ENCODE measurements at places on chromosomes 16 and 17. TPM values are rescaled to one million over a fixed set of nuclear protein-coding genes. Genes with fewer than 3 reads are reported as not detected.
A peak's percentile ranks its signal among the peaks of the same experiment; 100 is the strongest.

Gene SRR
- total RNA-seq: 12.1 TPM

Gene CCL8
- not detected for total RNA-seq

Gene KRT15
- not detected for total RNA-seq

Gene SMIM22
- total RNA-seq: not detected

Gene CCDC47
- 115 TPM for total RNA-seq

Gene CLDN7
- 2.1 TPM for total RNA-seq

Gene ITPRIPL2
- 11.0 TPM for total RNA-seq

Gene KCNJ12
- 9.0 TPM for total RNA-seq

Gene CCDC154
- total RNA-seq: 0.68 TPM

Gene CCT6B
- 1.8 TPM for total RNA-seq

DNA sequence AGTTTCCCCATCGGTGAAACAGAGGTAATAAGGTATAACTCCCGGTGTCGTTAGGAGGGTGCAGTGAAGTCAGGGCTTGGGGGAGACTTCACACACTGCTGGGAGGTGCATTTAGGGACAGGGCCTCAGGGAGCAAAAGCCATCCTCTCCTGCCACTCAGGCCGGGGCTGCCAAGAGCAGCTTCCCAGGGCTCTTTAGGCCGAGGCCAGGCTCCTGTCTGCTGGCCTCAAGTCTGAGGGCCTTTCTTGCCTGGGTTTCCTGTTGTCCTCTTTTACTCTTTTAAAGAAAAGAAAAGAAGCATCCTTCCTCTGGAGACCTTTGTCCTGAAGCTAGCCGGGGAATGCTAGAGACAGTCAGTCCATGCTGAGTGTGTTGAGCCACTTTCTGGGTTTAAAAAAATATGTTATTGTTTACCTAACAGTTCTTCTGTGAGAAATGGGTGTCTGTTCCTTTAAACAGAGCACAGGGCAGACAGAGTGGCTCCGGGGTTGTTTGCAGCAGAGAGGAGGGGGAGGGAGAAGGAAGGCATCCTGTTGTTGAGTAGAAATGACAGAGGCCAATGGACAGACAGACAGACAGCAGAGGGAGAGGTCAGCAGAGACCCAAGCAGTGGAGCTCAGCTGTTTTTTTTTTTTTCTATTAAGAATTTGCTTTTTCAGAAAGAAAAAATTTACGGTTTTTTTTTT lies 79.1 kb downstream of the C17orf67 start:
- no peak overlapping the region for H3K27ac ChIP-seq
- no peaks in the 10 kb centered on the region for H3K4me1 ChIP-seq
- H3K27me3 ChIP-seq: no peaks in the 10 kb centered on the region
- no peak for DNase-seq

GRCh38 chr17:65561452-65562205 lies at the start of gene AXIN2:
Gene AXIN2, minus strand, starts transcription at chr17:65561648. Its CDS starts 3,028 bp downstream, at chr17:65558620.
- peak within 1 kb of the TSS; percentile 98 for H3K27ac ChIP-seq
- peaks cover 36% of the 10 kb centered on the region for H3K4me1 ChIP-seq
- H3K4me3 ChIP-seq: peak within 1 kb of the TSS; percentile 100
- no peaks in the 10 kb centered on the region for H3K36me3 ChIP-seq
- no peaks in the 10 kb centered on the region for H3K27me3 ChIP-seq

DNA sequence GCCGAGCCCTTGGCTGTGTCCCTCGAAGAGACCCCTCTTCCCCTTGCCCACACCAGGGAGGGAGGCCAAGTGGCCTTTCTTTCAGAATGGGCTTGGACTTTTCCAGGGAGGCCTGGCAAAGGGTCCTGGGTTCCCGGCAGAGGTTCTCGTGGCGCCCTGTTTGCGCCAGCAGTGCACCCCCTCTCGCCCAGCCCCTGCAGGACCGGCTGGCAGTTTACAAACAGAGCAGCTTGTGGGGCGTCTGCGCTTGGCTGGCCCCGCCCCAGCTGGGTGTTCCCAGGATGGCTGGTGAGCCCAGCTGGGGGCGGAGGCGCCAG lies 137.8 kb upstream of the CIBAR2 start:
- no peaks in the 10 kb centered on the region for H3K36me3 ChIP-seq
- H3K4me3 ChIP-seq: no peak overlapping the region
- H3K27me3 ChIP-seq: no peaks in the 10 kb centered on the region
- H3K4me1 ChIP-seq: peaks cover 6% of the 10 kb centered on the region
- DNase-seq: no peak

- no peaks in the 10 kb centered on the region for H3K36me3 ChIP-seq
- no peak overlapping the region for H3K4me3 ChIP-seq
- DNase-seq: no peak
These were observed 99.9 kb upstream of the FAM20A start for GRCh38 chr17:68701046-68701445.

DNA sequence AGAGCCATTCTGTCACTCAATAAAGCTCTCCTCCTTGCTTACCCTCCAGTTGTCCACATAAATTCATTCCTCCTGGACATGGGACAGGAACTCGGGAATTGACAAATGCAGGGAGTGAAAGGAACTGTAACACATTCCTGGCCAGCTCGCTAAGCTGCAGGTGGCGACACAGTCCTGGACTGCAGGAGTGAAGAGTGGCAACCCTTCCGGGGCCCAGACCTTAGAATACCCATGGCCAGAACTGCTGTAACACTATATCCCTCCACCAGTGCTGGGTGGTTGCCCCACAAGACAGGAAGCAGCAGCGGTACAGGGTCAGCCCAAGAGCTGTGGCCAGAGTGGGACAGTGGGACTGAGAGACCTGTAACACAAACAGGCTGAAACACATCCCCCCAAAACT lies 30.3 kb upstream of the KIF2B start:
- no peaks in the 10 kb centered on the region for H3K27me3 ChIP-seq
- no peak overlapping the region for H3K27ac ChIP-seq
- H3K36me3 ChIP-seq: no peaks in the 10 kb centered on the region
- H3K4me3 ChIP-seq: no peak overlapping the region
- H3K4me1 ChIP-seq: no peaks in the 10 kb centered on the region

DNA sequence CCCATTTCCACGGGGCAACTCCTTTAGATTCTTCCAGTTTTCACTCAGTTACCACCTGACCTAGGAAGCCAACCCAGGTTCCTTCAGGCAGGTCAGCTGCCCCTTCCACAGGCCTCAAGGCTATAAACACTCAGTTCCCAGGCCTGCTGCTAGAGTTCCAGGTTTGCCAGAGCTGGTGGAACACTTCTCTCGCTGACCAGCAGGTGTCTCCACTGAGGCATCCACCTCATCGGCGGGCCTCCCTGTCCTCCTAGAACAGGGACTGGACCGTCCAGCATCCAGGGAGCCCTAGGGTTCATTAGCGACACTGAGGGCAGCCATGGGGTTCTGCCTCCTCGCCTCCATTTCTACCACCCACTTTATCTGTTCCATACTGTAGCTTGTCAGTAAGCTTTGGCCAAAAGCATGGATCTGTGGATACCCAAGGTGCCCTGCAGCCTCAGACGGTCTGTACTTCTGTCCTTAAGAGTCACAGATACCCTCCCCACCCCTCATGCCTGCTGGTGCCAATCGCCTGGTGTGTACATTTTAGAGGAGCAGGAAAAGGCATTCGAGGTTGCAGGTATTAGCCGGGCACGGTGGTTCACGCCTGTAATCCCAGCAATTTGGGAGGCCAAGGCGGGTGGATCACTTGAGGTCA lies 29.0 kb downstream of the PIMREG start:
- no peak overlapping the region for H3K4me3 ChIP-seq
- no peaks in the 10 kb centered on the region for H3K27me3 ChIP-seq
- H3K36me3 ChIP-seq: no peaks in the 10 kb centered on the region

DNA sequence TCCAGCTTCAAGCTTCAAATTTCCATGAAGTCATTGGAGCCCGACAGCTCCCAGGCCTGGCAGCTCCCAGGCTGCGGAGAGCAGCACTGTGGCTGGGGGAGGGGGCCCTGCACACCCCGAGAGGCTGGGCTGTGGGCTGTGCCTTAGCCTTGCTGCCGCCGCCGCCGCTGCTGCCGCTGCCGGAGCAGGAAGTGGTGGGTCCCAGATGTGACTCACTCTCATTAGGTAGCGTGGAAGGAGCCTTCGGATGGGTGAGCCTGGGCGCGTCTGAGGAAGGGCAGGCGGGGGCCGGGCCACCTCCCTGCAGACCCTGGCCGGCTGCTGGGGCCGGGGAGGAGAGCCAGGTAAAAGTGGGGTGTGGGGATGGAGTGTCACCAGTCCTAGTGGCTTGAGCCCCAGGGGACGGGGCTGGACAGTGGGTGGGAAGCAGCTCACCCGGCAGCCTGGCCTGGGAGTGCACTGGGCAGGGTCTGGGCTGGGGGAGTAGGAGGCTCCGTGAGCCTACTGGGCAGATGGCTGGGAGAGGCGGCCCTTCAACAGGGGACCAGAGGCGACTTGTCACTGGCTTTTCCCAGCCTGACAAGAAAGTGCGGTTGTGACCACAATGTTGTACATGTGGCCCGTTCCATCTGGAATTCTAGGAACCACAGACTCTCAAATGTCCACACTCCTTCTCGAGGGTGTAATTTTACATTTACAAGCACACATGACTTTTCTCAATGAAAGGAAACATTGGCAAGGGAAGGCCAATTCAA lies at the start of gene ADCY7:
Gene ADCY7 (plus strand): TSS at position 215 of the 755 bp plus-strand sequence. CDS start 21,629 bp downstream, outside the sequence.
- H3K27me3 ChIP-seq: no peaks in the 10 kb centered on the region
- H3K4me3 ChIP-seq: peak within 1 kb of the TSS; percentile 48
- H3K27ac ChIP-seq: peak within 1 kb of the TSS; percentile 45
- H3K4me1 ChIP-seq: peaks cover 14% of the 10 kb centered on the region
- DNase-seq: peak; percentile 90

DNA sequence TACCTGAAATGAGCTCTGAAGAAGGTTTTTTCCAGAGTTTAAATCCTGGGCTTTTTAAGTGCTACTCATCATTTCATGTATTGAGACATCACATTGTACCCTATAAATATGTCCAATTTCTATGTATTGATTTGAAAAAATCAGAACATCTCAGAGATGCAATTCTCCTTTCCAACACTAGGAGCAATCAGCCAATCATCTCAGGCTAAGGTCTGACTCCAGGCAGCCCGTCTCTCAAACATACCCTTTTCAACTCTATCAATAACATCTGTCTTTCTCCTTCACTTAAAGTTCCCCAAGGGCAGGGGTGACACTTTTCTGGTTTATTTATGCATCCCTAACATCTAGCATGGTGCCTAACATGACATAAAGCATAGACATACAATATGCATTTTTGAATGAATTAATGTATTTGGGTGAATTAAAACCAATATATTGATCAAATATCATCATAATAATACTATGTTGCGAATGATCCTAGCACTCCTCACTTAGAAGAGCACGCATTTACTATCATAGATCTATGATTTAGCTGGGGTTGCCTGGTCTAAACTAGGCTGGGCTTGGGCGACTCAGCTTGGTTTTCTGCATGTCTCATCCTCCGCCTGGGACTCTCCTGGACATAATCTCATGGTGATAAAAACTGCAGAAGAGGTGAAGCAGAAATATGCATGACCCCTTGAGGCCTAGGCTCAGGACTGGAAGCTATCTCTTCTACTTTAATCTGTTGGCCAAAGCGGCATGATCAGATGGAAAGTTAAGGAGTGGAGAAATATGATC lies 5.2 kb upstream of the CDH11 start:
- no peak overlapping the region for H3K4me3 ChIP-seq
- peaks cover 11% of the 10 kb centered on the region for H3K4me1 ChIP-seq
- H3K27me3 ChIP-seq: peaks cover 3% of the 10 kb centered on the region
- no peak overlapping the region for H3K27ac ChIP-seq
- no peak for DNase-seq

- DNase-seq: no peak
- no peak overlapping the region for H3K27ac ChIP-seq
These were observed 11.3 kb upstream of the SKAP1 start for GRCh38 chr17:48441231-48441711.

- no peaks in the 10 kb centered on the region for H3K36me3 ChIP-seq
- H3K27ac ChIP-seq: no peak overlapping the region
- no peak overlapping the region for H3K4me3 ChIP-seq
- H3K4me1 ChIP-seq: peaks cover 28% of the 10 kb centered on the region
- DNase-seq: no peak
These were observed 40.1 kb upstream of the CES5A start for GRCh38 chr16:55915096-55915827.

DNA sequence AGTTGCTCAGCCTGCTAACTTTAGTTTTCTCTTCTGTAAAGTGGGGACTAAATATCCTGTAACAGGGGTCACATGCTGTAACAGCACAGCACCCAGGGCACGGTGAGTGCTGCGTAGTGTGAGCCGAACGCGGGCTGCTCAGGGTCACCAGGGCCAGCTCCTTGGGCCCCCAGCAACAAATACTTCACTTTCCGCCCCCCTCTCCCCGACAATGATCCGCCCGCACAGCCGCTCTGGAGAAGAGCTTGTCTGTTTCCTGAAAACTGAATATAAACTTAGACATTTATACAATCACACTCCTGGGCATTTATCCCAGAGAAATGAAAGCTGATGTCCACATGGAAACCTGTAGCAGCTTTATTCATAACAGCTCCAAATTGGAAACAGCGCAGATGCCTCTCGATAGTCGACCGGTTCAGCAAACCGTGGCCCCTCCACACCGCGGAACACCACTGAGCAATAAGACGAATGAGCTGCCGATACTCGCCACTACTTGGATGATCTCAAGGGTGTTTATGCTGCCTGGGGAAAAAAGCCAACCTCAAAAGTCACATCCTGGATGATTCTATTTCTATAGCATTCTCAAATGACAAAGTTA lies 267.2 kb downstream of the PARN start:
- H3K4me1 ChIP-seq: no peaks in the 10 kb centered on the region
- H3K36me3 ChIP-seq: no peaks in the 10 kb centered on the region
- no peak for DNase-seq
- no peaks in the 10 kb centered on the region for H3K27me3 ChIP-seq
- H3K4me3 ChIP-seq: no peak overlapping the region
- H3K27ac ChIP-seq: no peak overlapping the region

DNA sequence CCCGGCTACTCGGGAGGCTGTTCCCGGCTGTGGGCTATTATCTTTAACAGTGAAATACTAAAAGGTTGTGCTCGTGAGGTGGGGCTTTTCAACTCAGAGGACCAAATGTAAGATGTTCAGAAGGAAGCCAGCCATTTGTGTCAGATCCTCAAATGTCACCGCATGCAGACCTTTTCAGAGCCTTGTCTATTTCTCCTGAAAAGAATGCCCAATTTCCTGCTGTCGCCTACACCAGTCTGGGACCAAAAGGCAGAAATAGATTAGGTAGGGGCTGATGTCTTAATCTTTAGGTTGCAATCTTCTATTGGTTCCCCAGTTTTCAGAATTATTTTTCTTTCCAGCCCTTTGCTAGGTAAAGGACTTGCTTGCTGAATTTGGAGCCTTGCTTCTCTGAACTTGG lies 8.9 kb upstream of the USP31 start:
- DNase-seq: no peak
- H3K27ac ChIP-seq: no peak overlapping the region
- no peaks in the 10 kb centered on the region for H3K36me3 ChIP-seq

DNA sequence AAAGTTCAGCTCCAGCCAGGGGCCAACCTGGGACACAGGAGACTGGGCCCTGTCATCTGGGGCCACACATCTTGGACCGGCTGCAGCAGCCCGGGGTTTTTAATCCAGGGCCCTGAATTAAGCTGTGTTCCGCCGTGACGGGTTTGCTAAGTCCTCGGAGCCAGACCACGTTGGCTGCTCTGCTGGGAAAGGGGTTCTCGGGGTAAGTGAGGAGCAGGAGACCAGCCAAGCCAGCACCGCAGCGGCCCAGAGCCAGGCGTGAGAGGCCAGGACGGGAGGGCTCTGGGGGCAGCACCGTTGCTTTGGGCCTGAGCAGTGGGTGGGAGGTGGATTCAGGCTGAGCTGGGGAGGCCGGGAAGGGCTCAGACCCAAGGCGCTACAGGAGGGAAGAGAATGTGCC lies 31.3 kb upstream of the CBX4 start:
- no peaks in the 10 kb centered on the region for H3K27me3 ChIP-seq
- H3K36me3 ChIP-seq: no peaks in the 10 kb centered on the region
- DNase-seq: no peak
- no peaks in the 10 kb centered on the region for H3K4me1 ChIP-seq
- no peak overlapping the region for H3K27ac ChIP-seq

Measured in heart left ventricle (tissue), 16 donors.